ENCODE measurements at places on chromosomes 1 and 21.

DNA sequence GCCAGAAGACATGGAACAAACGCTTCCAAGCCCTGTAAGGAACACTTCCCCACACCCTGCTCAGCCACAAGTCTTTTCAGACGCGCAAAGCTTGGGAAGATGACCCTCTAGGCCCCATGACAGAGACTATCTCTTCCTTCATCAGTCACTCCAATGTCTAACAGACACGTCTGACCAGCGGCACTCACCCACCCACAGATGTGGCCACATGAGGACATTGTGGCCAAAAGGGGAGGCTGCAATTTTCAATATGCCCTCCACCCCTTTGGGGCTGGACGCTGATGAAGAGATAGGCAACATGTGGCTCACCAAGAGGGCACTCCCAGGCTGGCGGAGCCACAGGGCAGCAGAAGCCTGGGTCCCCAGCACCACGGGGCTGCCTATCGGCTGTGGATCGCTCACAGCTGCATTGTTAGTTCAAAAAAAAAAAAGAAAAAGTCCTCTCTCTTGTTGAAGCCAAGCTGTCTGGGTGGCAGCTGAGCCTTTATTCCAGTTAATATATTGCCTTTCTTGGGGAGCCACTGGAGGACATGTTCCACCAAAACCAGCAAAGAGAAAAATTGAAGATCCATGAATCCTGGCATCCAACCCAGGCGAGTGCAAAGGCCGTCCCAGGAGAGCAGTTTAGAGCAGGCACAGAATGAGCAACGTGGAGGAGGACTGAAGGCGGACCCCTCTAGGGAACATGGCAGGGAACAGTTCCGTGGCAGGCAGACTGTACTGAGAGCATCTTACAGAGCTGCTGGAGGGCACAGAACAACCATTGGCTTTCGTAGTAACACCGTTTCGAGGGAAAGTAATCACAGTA, 52.7 kb upstream of the GPR153 start:
- DNase-seq: no peak

DNA sequence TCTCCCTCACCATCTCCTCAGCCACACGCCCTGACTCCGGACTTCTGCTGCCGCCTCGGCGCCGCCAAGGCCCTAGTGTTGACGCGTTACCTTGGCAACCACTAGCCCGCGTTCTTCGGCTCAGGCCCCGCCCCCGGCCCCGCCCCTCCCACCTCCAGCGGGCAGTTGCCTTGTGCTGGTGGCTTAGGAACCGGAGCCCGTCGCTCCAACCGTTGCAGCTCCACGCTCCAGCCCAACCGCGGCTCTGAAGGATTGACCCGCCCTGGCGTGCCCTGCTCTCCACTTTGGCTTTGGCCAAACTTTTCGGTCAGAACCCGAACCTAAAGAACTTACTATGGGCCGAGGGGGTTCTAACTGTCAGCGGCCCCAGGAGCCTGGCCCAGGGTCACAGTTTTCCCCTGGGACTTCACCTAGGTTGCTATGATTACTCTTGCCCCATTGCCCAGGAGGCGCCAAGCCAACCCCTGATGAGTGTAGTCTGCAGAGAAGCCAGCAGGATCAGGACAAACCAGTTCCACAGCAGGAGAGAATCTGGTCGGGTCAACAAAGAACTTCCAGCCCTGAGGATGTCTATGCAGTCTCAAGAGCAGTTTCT, at the start of gene CFAP45:
Gene CFAP45, minus strand, starts transcription at position 80 of the 595 bp plus-strand sequence. Its CDS starts 67 bp downstream, at position 13.
- DNase-seq: no peak

DNA sequence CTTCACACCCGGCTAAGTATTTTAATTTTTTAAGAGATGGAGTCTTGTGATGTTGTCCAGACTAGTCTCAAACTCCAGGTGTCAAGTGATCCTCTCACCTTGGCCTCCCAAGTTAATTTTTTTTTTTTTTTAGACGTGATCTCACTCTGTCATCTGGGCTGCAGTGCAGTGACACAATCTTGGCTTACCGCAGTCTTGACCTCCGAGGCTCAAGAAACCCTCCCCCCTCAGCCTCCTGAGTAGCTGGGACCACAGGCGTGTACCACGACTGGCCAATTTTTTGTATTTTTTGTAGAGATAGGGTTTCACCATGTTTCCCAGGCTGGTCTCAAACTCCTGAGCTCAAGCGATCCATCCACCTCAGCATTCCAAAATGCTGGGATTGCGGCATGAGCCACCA, 11.7 kb upstream of the IFNLR1 start:
- DNase-seq: no peak

- no peak for DNase-seq
These were observed 4.7 kb downstream of the SORT1 start for GRCh38 chr1:109392788-109393616.

- DNase-seq: no peak
These were observed 97.2 kb upstream of the LYPLAL1 start for GRCh38 chr1:219076326-219076937.
